ENCODE measurements at places on chromosomes 11 and 22. TPM values are rescaled to one million over a fixed set of nuclear protein-coding genes. Genes with fewer than 3 reads are reported as not detected.

The PHF21B gene
- total RNA-seq, result 0.17 TPM

The SLC29A2 gene
- 9.3 TPM for total RNA-seq

The SDF2L1 gene
- total RNA-seq, result 23.6 TPM

The RFPL1 gene
- not detected for total RNA-seq

The STK33 gene
- 23.3 TPM for total RNA-seq

The OR4D11 gene
- total RNA-seq, result not detected

The ANGPTL5 gene
- total RNA-seq, result 0.62 TPM

The TREH gene
- total RNA-seq, result not detected

The OLFML1 gene
- 5.3 TPM for total RNA-seq

DNA sequence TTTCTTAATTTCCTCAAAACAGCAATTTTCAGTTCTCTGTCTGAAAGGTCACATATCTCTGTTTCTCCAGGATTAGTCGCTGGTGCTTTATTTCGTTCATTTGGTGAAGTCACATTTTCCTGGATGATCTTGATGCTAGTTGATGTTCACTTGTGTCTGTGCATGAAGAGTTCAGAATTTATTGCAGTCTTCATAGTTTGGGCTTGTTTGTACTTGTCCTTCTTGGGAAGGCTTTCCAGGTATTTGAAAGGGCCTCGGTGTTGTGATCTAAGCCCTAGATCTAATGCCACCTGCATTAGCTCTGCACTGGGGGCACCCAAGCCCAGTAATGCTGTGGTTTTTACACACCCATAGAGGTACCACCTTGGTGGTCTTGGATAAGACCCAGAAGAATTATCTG lies 228.9 kb downstream of the GUCY1A2 start:
- DNase-seq, result no peak
- no peak overlapping the region for H3K4me3 ChIP-seq
- H3K27me3 ChIP-seq, result no peaks in the 10 kb centered on the region
- no peaks in the 10 kb centered on the region for H3K36me3 ChIP-seq

DNA sequence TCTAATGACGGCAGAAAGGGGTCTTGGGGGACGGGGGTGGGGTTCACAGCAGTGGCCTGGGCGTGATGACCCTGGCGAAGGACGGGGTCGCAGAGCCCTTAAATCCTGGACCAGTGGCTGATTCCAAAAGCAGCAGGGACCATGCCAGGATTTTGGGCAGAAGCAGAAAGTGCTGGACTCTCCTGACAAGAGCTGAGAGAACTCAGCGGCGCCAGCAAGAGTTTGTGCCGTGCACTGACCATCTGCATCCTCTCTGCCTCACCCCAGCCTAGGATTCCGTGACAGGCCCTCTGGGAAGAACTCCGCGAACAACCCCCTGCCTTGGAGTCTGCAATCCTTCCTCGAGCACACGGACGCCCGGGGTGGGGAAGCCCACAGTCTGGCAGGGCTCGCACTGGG lies 644 bp upstream of the NDUFV1 start:
- peak overlapping the region; percentile 89 for H3K27ac ChIP-seq
- no peak for DNase-seq

- DNase-seq, result no peak
- H3K4me1 ChIP-seq, result peaks cover 12% of the 10 kb centered on the region
- H3K4me3 ChIP-seq, result no peak overlapping the region
- H3K27ac ChIP-seq, result no peak overlapping the region
- no peaks in the 10 kb centered on the region for H3K36me3 ChIP-seq
Observed at GRCh38 chr22:23517804-23518375, 62.2 kb downstream of the IGLL1 start.

GRCh38 chr11:34345991-34346480 lies 11.8 kb downstream of the ABTB2 start:
- DNase-seq, result peak; percentile 67
- no peaks in the 10 kb centered on the region for H3K27me3 ChIP-seq
- H3K4me1 ChIP-seq, result peaks cover 83% of the 10 kb centered on the region
- peak overlapping the region; percentile 49 for H3K27ac ChIP-seq
- no peak overlapping the region for H3K4me3 ChIP-seq

DNA sequence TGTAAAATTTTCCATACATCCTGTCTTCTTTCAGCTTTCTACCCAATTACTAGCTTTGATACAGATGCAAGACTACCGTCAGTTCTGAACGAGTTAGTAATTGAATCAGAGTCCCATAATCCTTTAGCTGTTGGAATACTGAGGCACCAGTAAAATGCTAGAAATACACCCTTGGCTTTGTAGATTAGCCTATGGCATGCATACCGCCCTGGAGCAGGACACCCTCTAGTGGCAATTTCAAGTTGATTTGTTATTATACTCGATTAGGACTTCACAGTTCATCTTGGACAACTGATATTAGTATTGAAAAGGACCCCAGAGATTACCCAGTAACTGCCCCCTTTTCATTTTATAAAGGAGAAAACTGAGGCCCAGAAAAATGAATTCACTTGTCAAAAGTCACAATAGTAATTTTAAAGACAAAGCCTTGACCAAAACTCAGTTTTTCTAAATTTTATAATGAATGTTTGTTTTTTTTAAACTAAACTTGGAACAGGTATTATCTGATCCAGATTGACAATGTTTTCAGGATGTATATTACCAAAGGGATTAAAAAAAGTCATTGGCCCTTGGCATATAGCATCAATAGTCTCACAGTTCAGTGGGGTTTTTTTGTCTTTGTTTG lies 72.6 kb downstream of the HIPK3 start:
- no peaks in the 10 kb centered on the region for H3K27me3 ChIP-seq
- peaks cover 99% of the 10 kb centered on the region for H3K4me1 ChIP-seq
- no peaks in the 10 kb centered on the region for H3K36me3 ChIP-seq
- DNase-seq, result peak; percentile 45
- no peak overlapping the region for H3K4me3 ChIP-seq

DNA sequence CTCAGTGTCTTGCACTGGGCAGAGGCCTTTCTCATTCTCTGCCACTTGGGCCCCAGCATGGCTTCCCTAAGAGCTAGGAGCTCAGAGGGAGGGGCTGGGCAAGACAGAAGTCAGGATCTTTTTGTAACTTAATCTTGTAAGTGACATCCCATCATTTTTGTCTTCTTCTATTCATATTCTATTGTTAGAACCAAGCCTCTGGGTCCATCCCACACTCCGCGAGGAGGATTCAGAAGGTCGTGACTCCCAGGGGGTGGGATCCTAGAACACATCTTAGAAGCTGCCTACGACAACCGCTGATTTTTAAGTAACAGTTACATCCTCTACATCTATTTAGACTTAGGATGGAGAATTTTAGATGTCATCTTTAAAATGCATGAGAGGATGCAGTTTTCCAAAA lies 1.5 kb upstream of the IL17RA start:
- H3K27ac ChIP-seq, result no peak overlapping the region
- no peak overlapping the region for H3K4me3 ChIP-seq
- no peaks in the 10 kb centered on the region for H3K27me3 ChIP-seq

DNA sequence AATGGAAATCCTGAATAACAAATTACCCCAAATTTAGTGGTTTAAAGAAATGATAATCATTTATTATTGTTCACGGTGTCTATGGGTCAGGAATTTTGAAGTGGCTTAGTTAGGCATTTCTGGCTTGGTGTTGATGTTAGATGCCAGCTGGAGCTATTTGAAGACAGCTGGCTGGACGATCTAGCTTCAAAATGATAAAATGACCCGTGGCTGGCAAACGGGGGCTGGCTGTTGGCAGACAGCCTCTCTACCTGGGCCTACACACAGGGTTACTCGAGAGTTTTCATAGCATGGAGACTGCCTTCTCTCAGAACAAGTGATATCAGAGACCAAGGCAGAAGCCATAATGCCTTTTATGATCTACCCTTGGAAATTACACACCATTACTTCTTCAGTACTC lies 285.2 kb downstream of the METTL15 start:
- no peaks in the 10 kb centered on the region for H3K36me3 ChIP-seq
- no peak overlapping the region for H3K4me3 ChIP-seq
- no peaks in the 10 kb centered on the region for H3K27me3 ChIP-seq

DNA sequence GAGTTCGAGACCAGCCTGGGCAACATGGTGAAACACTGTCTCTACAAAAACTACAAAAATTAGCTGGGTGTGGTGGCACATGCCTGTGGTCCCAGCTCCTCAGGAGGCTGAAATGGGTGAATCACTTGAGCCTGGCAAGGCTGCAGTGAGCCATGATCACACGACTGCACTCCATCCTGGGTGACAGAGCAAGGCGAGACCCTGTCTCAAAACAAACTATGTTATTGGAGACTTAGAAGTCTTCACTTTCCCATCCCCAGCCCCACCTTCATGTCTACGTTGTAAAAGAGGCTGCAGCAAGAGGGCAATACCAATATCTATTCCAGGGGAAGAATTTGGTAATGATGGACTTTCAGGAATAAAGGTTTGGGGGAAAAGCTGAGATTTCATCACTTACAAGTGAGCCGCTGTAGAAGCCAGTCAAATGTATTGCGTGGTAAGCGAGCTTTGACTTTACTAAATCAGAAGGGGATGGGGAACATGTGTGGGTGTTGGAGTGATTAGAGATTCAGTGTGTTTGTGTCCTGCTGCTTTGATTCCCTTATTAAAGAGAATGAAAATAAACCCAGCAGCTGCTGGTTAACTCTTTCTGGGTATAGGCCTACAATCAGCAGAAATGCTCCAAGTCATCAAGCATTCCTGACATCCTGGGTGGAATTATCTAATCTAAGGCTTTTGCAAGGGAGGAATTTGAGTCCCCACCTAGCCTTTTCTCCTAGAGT lies 53.7 kb downstream of the UBASH3B start:
- H3K4me1 ChIP-seq, result no peaks in the 10 kb centered on the region
- no peak overlapping the region for H3K27ac ChIP-seq
- no peak overlapping the region for H3K4me3 ChIP-seq
- no peaks in the 10 kb centered on the region for H3K36me3 ChIP-seq

- no peak overlapping the region for H3K4me3 ChIP-seq
- H3K4me1 ChIP-seq, result no peaks in the 10 kb centered on the region
- no peaks in the 10 kb centered on the region for H3K27me3 ChIP-seq
- no peaks in the 10 kb centered on the region for H3K36me3 ChIP-seq
Observed at GRCh38 chr11:11324090-11324489, 29.0 kb downstream of the CSNK2A3 start.

- no peaks in the 10 kb centered on the region for H3K27me3 ChIP-seq
- no peaks in the 10 kb centered on the region for H3K36me3 ChIP-seq
- no peak for DNase-seq
Observed at GRCh38 chr22:43396934-43397457, 14.8 kb upstream of the MPPED1 start.

DNA sequence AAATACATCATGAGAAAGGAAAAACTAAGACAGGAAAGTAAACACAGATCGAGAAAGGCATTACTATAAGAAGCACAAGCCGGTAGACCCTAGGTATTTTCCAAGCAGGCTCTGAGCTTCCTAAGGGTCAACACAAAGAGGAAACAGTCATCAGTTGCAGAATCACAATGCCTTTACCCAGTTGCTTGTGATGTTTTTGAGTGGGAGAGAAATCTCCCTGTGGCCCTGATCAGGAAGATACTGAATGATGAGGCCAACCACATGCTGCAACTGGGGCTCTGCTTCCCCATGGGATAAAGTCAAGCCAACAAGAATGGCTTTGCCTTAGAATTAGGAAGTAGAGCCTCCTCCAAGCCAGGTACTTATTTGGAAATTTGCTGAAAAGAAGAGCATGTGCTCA lies 132.6 kb downstream of the MICAL2 start:
- H3K36me3 ChIP-seq, result no peaks in the 10 kb centered on the region
- no peaks in the 10 kb centered on the region for H3K27me3 ChIP-seq
- peaks cover 10% of the 10 kb centered on the region for H3K4me1 ChIP-seq
- H3K27ac ChIP-seq, result no peak overlapping the region
- H3K4me3 ChIP-seq, result no peak overlapping the region
- no peak for DNase-seq

GRCh38 chr11:103928802-103929161 lies 107.7 kb upstream of the DDI1 start:
- no peaks in the 10 kb centered on the region for H3K36me3 ChIP-seq
- H3K4me3 ChIP-seq, result no peak overlapping the region
- H3K4me1 ChIP-seq, result peaks cover 3% of the 10 kb centered on the region
- H3K27me3 ChIP-seq, result no peaks in the 10 kb centered on the region

- H3K4me1 ChIP-seq, result no peaks in the 10 kb centered on the region
- no peak overlapping the region for H3K4me3 ChIP-seq
- H3K27ac ChIP-seq, result no peak overlapping the region
- H3K36me3 ChIP-seq, result no peaks in the 10 kb centered on the region
- no peak for DNase-seq
- no peaks in the 10 kb centered on the region for H3K27me3 ChIP-seq
Observed at GRCh38 chr22:22073769-22074561, 91.4 kb upstream of the TOP3B start.

DNA sequence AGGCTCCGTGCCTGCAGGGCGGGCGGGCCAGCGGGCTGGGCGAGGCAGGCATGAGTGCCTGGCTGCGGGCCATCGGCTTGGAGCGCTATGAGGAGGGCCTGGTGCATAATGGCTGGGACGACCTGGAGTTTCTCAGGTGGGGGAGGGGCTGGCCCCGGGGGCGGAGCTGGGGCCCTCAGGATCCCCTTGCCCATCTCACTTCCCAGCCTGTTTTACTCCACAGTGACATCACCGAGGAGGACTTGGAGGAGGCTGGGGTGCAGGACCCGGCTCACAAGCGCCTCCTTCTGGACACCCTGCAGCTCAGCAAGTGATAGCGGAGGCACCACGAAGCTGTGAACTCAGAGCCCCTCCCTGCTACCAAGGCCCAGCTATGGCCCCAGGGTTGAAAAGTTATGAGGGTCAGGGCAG lies 5.9 kb downstream of the PHOX2A start:
- H3K27me3 ChIP-seq, result peaks cover 30% of the 10 kb centered on the region
- no peak overlapping the region for H3K27ac ChIP-seq
- H3K36me3 ChIP-seq, result peaks cover 54% of the 10 kb centered on the region
- H3K4me3 ChIP-seq, result no peak overlapping the region
- DNase-seq, result peak; percentile 33

DNA sequence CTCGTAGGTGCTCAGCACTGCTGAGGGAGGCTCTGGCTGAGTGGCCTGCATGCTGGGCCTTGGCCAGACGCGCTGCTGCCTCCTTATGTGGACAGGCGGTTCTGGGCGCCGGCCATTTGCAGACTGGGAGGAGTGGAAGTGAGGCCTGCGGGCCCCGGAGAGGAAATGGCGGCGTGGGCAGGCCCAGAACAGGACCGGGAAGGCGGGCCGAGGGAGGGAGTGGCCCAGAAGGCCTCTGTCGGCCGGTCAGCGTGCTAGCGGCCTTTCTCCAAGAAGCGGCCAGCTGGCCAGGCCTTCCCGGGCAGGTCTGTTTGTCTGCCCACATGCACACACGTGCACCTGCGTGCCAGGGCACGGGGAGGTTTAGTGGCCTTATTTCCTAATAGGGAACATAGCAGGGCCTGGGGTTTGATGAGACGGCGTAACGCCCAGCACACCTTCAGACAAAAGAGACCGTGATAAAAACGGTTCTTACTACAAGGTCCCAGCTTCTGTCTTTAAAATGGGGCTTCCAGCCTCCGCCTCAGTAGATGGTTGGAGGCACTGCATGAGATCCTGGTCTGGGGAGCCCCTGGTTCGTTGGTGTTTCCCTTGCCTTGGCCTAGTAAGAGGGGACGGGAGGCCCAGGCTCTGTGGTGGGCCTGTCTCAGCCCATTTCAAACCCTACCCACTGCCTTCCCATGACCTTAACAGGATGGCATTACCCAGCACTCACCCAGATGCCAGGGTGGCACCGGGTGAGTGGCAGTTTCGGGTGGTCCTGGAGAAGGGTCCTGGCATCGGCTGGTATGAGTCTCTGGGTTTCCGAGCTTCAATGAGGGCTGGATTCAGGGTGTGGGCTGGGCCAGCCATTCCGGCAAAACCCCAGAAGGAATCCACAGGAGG lies 65.1 kb upstream of the PPARA start:
- H3K36me3 ChIP-seq, result no peaks in the 10 kb centered on the region
- peaks cover 91% of the 10 kb centered on the region for H3K4me1 ChIP-seq
- H3K27ac ChIP-seq, result peak overlapping the region; percentile 98

All from heart right ventricle (tissue), 16 donors.